Right hindlimb (tissue), 1 donor: ENCODE measurements at places on chromosomes 12 and 14.

DNA sequence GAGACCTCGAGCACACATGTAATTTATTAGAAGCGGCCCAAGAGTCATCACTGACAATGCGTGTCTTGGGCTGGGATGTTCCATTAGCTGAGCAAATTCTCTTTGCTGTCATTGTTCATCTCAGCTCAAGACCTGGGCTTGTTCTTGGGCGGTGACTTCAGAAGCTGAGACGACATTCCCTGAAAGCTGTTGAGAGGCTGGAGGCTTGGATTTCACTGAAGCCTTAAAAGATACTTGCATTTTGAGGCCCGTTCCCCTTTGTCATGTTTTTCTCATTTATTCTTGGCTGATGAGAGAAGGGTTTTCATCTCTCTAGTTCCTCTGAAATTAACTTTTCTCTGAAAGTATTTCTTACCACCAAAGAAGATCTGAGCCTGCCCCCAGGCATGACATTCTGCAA is 16.6 kb upstream of the SUSD6 start:
- no peak for DNase-seq

DNA sequence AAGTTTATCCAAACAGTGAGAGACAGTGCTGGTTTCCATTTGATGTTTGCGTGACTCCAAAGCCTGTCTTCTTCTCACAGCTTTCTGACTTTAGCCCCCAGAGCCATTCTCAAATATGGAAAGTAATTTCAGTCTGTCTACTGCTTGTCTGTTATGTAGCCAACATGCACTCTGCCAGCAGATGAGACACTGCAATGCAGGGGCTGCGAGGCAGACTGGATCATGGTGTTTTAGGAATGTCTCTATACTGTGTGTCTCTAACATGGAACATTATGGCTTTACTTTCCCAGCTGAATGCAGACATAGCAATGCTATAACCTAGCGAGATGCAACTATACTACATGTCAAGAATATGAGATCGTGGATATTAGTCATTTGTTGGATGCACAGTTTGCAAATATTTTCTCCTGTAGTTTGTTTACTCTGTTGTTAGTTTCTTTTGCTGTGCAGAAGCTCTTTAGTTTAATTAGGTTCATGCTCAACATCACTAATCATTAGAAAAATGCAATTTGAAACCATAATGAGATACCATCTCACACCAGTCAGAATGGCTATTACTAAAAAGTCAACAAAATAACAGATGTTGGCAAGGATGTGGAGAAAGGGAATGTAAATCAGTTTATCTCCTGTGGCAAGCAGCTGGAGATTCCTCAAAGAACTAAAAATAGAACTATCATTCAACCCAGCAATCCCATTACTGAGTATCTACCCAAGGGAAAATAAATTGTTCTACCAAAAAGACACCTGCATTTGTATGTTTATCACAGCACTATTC is 235.8 kb upstream of the TMTC1 start:
- DNase-seq = peak; percentile 35

- DNase-seq = no peak
Measured at GRCh38 chr12:57717846-57718640, 20.5 kb downstream of the AGAP2 start.

GRCh38 chr12:101915841-101916240 is 38.5 kb downstream of the DRAM1 start:
- no peak for DNase-seq

DNA sequence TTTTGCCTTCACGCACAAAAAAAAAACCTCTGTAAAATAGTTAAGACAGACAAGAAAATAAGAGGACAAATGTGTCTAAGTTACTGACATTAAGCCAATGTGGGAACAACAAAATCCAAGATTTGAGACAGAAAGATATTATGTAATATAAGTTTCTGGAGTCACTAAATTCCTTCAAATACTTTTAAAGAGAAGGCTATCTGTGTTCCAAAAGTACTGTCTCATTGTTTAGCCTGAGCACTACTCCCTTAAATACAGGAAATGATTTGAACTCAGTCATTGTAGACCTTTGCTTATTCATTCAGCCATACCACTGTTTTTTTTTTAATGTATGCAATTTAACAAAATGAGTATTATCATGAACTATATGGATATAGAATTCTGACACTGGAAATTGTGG is 82.7 kb upstream of the KITLG start:
- DNase-seq = no peak

- no peak for DNase-seq
Measured at GRCh38 chr14:57464008-57464730, 29.5 kb downstream of the CCDC198 start.

- DNase-seq = no peak
Measured at GRCh38 chr12:113932381-113933196, 33.5 kb downstream of the RBM19 start.

- DNase-seq = peak; percentile 90
Measured at GRCh38 chr12:125983094-125983783, 918.0 kb downstream of the AACS start.

DNA sequence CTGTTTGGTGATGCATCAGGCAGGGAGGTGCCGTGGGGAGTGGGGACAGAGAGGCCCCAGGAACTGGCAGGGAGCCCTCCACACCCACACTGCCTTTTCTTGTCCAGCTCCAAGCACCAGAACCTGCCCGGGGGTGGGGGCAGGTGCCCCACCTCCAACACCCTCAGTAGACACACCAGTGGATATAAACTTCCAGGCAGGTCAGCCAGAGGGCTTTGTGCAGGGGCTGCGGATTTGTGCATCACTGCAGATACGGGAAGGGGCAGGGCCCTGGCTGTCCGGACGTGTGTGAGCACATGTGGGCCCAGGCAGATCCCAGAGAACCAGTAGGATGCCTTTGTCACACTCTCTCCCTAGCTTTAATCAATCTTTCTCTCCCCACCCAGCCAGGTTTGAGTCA is 1.3 kb upstream of the TGM1 start:
- peak; percentile 25 for DNase-seq

DNA sequence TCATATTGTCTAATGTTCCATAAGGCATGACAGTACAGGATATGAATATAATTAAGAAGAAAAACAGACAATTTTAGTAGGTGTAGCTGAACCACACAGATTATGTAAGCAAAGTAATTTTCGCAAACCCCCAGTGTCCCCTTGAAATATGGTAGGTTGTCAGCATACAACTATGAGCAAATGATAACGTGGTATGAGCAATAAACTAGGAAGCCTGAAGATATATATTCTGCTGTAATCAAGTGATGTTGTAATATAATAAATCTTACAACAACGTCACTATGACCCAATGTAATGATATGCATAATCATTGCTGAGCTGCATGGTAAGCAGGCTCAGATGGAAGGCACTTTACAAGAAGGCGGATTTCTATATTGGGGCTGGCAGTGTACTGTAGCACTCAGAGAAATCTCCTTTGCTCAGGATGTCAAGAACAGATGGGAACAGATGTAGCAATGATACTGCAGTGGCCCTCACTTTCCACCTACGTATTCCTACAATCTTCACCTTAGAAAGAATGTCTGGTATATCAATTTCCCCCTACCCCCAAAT is 47.8 kb upstream of the MYF6 start:
- no peak for DNase-seq

- DNase-seq = no peak
Measured at GRCh38 chr12:95195122-95195521, 22.1 kb downstream of the FGD6 start.

DNA sequence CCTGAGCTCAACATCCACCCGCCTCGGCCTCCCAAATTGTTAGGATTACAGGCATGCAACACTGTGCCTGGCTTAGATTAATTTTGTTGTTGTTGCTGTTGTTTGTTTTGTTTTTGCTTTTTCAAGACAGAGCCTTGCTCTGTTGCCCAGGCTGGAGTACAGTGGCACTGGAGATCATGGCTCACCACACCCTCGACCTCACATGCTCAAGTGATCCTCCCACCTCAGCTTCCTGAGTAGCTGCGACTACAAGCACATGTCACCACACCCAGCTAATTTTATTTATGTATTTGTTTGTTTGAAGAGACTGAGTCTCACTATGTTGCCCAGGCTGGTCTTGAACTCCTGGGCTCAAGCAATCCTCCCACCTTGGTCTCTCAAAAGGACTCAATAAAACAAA is 26.7 kb downstream of the CRY1 start:
- DNase-seq = no peak

DNA sequence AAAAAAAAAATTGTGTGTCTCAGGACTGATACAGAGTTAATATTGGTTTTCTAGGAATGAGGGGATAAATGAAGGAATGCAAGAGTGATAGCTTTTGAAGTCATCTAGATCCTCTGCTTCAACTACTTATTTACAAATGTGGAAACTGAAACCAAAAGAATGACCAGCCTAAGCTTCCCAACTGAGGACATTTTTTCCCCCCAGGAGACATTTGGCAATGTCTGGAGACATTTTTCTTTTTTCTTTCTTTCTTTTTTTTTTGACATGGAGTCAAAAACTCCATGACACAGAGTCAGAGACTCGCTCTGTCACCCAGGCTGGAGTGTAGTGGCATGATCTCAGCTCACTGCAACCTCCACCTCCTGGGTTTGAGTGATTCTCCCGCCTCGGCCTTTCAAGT is 15.3 kb downstream of the DLK1 start:
- no peak for DNase-seq

GRCh38 chr12:578748-579419 is 84.4 kb downstream of the NINJ2 start:
- no peak for DNase-seq

GRCh38 chr14:22877000-22877501 is 5.5 kb downstream of the LRP10 start:
- no peak for DNase-seq

- DNase-seq = no peak
Measured at GRCh38 chr12:50166799-50167048, 445 bp downstream of the CERS5 start.

GRCh38 chr12:106329231-106329982 is 26.9 kb downstream of the TCP11L2 start:
- peak; percentile 21 for DNase-seq

DNA sequence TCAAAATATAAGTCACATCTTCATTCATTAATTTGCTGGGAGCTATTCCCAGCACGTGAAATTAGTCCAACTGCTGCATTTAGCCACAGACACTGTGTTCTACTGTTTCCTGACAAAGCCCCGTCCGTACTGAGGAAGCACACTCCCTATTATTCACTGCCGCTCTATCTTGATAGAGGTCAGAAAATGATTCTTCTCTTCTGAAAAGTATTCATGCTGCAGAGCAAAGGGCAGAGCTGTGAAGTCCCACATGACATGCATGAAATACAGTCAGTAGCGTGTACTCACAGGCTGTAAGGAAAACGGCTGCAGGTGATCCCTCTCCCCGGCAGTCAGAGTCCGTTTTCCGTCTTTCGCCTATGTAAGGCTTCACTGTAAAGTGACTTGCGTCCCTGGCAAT is 302.5 kb upstream of the FKBP4 start:
- no peak for DNase-seq

DNA sequence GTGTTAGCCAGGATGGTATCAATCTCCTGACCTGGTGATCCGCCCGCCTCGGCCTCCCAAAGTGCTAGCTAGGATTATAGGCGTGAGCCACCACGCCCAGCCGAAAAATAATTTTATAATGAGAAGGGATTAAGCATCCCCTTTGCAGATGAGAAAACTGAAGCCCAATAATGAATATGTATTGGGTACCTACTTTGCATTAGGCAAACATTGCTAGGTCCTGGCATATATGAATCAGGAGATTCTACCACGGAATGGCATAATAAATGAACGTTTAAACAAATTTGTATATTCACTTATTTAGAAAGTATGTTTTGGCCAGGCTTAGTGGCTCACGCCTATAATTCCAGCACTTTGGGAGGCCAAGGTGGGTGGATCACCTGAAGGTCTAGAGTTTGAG is 32.4 kb downstream of the TULP3 start:
- DNase-seq = no peak
